Left lobe of liver (tissue), 2 donors: ENCODE measurements at places on chromosomes 5 and 9. TPM values are rescaled to one million over a fixed set of nuclear protein-coding genes. Genes with fewer than 3 reads are reported as not detected.

GRCh38 chr9:135815830-135816650 is 91.3 kb downstream of the CAMSAP1 start:
- no peak for DNase-seq

GRCh38 chr5:69528035-69528434 is 32.0 kb upstream of the GTF2H2C start:
- no peak for DNase-seq

GRCh38 chr5:158074597-158074991 is 215.6 kb upstream of the CLINT1 start:
- DNase-seq, result no peak

DNA sequence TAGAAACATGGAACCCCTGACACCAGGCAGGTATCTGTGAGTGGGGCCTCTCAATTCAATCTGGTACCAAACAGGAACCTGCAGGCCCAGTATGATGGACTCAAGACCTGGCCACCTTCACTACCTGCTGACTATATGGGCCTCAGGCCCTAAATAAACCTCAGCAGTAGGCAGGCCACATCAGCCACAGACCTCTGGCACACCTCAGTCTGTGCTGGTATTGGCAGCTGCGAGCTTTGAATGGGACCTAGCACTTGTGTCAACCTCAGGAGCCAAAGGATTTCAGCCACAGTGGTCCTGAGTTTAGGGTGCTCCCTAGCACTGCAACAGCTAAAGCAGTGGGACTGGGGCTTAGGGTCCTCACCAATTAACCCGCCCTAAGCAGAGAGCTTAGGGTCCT is 325.5 kb downstream of the ZNF608 start:
- DNase-seq, result no peak

The F12 gene
- 292 TPM for total RNA-seq

GRCh38 chr9:126439402-126439765 is 112.8 kb downstream of the MVB12B start:
- no peak for DNase-seq

DNA sequence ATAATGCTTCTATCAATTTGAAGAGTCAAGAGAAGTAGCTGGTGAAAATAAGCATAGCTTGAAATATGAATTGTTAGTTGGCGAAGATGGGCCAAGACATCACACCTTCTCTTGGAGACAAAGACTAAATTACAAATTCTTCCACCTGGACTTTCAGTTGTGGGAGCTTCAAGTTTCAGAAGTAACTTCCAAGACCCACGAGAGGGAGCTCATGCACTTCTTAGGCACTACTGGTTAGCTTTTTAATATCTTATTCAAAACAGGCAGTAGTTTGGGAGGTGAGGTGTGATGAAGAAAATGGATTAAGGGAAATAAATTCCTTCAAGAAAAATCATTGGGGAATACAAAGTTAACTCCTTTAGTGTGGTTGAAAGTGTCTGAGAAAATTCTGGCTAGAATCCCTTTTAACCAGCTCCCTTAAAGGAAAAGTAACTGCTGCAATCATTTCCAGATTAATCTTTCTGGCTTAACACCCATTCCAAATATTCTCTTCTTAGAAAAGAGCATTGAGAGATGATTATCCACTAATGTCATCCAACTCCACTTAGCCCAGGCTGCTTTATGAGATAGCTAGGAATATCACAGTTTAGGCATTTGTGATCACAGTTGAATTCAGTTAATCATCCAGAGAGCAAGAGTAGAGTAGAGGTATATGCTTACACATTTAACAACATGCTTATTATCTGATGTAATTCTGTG is 139.5 kb upstream of the DMRTA1 start:
- DNase-seq, result no peak

- no peak for DNase-seq
These were observed 39.0 kb downstream of the ITK start for GRCh38 chr5:157219491-157220271.

- DNase-seq, result no peak
These were observed 315.0 kb upstream of the TLE4 start for GRCh38 chr9:79256691-79257213.

The PCDHB8 gene
- not detected for total RNA-seq

DNA sequence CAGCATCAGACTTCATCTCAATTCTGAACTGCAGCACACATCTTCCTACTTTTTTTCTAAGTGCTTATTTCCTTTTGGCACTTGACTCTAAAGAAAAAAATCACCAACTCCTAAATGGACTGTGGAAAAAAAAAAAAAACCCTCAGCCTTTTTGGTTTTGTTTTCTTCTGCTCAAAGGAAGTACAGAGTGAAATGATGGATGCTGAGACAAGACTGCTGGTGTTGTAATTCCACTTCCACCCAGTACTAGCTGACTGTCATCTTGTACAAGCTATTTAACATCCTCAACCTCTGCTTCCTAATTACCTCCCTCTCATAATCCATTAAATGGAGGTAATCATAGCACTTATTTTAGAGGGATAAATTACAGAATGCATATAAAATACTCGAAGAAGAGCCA is 171.5 kb upstream of the GNA14 start:
- no peak for DNase-seq

GRCh38 chr5:96876292-96876850 is at the start of gene ERAP2:
ERAP2 (plus strand) TSS chr5:96876500; CDS start chr5:96879686, 3,186 bp downstream.
- no peak for DNase-seq

The ENTREP1 gene
- 0.30 TPM for total RNA-seq

GRCh38 chr9:126374366-126374781 is 47.7 kb downstream of the MVB12B start:
- DNase-seq, result no peak

GRCh38 chr5:56024810-56025150 is 30.0 kb upstream of the IL6ST start:
- no peak for DNase-seq

The CDH9 gene
- total RNA-seq, result not detected

DNA sequence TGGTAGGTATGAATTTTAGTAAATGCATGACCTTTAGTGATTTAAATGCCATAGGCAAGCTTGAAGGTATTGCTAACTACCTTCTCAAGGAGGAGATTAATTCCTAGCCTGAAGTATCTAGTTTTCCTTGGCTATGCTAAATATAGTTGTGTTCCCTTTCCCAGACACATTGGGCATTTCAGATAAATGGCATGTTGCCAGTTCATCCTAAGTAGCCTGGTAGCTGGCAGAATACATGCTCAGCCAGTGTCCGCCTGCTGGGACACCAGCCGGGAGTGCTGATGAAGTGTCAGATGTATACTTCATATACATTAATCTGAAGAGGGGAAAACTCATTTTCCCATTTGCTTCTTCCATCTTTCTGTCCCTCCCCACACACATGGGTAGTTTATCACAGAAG is 196.9 kb downstream of the MAST4 start:
- DNase-seq, result no peak

The SGTB gene
- total RNA-seq, result 3.0 TPM

DNA sequence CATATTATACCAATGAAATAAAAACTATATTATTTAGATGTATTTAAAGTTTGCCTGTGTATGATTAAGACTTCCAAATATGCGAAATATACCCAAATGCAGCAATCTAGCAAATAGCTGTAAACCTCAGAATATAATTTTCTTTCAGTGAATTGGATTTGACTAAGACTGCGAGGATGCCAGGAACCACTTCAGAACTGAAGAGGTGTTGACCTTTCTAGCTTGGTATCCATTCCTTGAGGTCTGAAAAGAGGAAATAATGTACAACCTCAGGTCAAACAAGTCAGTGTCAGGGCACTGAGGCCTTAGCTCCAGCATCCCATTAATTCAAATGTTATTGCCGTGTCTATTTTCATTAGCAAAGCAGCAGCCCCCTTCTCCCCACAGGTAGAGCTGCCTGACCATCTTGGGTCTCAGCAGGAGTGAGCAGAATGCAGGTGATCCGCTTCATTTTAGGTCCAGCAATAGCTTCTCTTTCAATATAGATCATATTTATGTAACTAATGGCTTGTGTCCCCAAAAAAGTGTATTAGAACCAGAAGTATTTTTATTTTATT is 100.0 kb downstream of the KIAA1958 start:
- DNase-seq, result no peak

GRCh38 chr9:84480071-84480470 is 139.5 kb upstream of the SLC28A3 start:
- no peak for DNase-seq

GRCh38 chr9:128203707-128204551 is 750 bp downstream of the DNM1 start:
- DNase-seq, result no peak

DNA sequence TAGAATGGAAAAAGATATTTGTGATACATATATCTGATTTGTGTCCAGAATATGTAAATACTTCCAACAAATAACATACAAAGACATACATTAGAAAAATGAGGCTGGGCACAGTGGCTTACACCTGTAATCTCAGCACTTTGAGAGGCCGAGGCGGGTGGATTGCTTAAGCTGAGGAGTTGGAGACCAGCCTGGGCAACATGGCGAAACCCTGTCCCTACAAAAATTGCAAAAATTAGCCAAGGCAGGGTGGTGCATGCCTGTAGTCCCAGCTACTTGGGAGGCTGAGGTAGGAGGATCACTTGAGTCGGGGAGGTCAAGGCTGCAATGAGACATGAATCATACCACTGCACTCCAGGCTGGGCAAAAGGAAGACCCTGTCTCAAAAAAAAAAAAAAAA is 46.1 kb upstream of the CDC42SE2 start:
- DNase-seq, result no peak

- no peak for DNase-seq
These were observed 243.1 kb downstream of the PBX3 start for GRCh38 chr9:125990186-125990792.

The SLC34A1 gene
- total RNA-seq, result 3.0 TPM

The DRD1 gene
- 0.13 TPM for total RNA-seq

The THG1L gene
- total RNA-seq, result 4.1 TPM

The GHR gene
- total RNA-seq, result 76.6 TPM

DNA sequence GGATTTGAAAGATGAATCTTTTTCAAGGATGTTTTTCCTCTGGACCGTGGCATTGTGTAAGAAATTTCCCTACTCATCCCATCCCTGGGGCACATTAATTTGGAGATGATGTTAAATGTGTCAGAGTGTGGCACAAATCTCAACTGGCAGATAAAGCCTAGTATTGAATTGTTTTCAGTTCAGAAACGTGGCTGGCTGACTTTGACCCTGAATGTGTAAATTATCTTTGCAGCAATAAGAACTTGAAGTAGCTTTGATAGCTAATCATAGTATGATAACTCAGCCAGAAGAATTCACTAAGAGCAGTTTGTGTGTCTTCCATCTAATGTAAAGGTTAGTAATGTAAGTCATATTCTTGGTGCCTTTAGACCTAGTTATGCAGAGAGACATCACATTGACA is 238.4 kb upstream of the DMRT1 start:
- no peak for DNase-seq

The GABRP gene
- total RNA-seq, result 0.45 TPM

The CFAP90 gene
- 0.48 TPM for total RNA-seq

DNA sequence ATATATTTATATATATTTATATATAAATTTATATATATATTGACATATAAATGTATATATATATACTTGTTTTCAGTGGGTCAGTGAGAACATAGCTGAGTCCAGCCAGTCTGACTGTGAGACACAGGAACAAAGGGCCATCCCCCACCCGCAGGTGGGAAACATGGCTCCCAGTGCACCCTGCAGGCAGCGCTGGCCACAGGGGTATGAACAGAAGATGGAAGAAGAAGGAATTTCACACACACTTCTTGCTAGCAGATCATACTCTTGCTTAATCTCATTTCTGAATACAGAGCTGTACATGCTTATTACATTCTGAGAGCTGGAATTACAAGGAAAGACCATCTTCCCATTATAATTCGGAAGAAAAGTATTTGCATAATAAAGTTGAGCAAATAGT is 595.4 kb downstream of the IRX1 start:
- DNase-seq, result no peak

The IFNA2 gene
- not detected for total RNA-seq

DNA sequence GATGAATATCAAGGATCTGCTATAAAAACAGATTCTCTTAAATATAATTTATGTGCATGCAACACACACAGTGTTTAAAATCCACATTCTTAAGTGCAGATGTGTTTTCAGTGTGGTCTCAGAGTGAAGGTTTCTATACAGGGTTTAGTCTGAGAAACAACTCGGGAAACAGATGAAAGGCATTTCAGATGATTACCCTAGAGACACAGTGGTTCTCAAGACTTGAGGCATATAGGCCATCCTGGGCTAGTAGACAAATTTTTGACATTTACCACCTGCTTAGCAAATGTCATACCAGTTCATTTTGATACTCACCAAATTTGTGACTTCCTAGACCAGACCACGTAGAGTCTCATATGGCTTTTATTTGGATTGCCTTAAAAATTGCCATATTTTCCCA is 216.5 kb downstream of the ARL15 start:
- no peak for DNase-seq

GRCh38 chr5:111225926-111226325 is 1.7 kb downstream of the CAMK4 start:
- no peak for DNase-seq

DNA sequence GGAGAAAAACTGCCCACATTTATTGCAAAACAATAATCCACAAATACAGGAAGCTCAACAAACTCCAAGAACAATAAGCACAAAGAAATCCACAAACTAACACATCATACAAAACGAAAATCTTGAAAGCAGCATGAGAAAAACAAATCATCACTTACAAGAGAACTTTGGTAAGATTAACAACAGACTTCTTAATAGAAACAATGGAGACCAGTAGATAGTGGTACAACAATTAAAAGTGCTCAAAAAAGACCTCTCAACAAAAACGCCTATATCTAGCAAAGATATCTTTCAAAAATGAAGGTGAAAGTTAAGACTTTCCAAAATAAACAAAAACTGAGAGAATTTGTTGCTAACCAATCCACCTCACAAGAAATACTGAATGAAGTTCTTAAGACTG is 38.4 kb downstream of the CDKL3 start:
- DNase-seq, result no peak

GRCh38 chr9:116549061-116549664 is 137.9 kb upstream of the TRIM32 start:
- peak; percentile 92 for DNase-seq

DNA sequence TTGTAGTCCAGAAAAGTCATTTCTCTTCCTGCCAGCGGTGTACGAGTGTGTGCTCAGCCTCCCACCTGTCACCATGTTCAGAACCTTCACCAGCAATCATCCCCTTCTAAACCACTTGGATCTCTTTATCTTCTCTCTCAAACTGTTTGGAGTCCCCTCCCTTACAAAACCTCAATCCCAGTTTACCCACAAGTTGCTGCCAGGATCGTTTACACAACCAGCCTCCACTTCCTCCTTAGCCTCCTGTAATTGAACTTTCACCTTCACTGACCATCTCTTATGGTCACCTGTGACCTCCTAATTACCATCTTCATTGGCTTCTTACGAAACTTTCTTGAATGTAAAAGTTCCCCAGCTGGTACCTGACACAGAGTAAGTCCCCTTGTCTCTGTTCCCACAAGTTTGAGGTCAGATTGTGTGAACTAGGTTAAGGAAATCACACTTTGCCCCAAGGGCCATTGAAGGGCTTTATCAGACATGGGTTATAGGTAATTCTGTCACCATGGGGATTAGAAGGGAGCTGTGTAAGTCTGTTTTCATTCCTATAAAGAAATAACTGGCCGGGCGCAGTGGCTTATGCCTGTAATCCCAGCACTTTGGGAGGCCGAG is 20.0 kb downstream of the RNF44 start:
- no peak for DNase-seq

The WWC1 gene
- total RNA-seq, result 11.2 TPM

GRCh38 chr9:123438321-123438720 is 82.3 kb downstream of the CRB2 start:
- no peak for DNase-seq
